ENCODE measurements at places on chromosomes 3 and 15.

DNA sequence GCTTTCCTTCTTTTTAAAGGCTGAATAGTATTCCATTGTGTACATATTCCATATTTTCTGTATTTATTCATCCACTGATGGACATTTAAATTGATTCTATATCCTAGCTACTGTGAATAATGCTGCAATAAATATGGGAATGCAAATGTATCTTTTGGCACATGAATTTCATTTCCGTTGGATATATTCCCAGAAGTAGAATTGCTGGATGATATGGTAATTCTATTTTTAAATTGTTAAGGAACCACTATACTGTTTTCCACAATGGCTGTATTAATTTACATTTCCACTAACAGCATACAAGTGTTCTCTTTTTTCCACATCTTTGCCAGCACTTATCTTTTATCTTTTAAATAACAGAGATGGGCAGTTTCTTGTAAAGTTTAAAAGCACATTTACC is 302.7 kb downstream of the CTNNB1 start:
- no peak for DNase-seq

GRCh38 chr3:134307425-134307824 is 56.8 kb upstream of the RYK start:
- DNase-seq, result no peak

- no peak for DNase-seq
Observed at GRCh38 chr3:122961146-122961545, 66.4 kb downstream of the SEMA5B start.

DNA sequence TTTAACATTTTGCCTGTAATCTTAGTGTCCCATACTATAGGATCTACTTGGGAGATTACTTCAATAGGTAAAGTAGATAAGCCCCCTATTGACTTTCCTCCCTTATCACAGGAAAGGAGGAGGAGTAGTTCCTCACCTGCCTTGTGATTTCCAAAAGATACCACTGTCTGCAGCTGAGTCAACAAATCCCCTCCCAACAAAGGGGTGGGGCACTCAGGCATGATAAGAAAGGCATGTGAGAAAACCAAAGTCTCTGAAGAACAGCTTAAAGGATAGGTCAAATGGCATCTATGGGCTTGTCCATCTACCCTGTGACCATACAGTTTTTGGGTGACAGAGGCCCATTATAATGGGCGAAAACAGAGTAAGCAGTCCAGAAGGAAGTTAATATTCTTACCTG is 71.3 kb upstream of the WNT7A start:
- DNase-seq, result no peak

DNA sequence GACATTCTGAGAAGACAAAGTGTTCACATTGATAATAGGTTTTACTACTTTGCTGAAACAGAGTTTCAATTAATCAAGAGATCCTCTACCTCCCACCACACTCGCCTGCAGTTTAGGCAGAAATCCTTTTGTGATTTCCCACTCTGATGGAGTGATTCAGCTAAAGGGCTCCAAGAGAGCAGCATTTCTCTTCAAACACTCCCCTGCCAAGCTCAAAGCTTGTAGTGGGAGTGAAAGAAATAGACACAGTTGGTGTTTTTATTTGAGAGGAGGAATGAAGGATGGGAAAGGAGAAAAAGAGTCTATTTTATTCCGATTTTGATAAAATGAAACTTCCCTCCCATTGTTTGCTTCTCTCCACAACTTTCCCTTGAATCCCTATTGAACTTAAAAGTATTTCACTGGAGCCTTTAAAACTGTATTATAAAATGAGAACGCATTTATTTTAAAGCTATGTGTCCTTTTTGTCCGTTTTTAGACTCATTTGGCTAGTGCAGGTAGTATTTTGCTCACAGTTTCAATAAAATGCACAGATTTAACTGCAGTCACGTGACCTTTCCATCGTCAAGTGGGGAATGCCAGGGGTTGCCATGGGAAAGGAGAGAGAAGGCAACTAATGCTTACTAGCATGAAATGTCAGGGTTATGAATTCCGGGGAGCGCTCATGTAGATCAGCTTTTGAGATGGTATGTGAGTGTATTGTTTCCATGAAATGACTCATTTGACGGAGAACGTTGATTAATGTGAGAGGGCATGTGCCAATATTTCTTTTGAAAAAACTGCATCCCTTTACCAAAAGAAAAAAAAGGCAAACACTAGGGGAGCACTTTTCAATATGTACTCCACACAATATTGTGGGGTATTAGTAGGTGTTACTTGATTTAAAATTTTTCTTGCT is 7.7 kb upstream of the OSBPL11 start:
- DNase-seq, result no peak

DNA sequence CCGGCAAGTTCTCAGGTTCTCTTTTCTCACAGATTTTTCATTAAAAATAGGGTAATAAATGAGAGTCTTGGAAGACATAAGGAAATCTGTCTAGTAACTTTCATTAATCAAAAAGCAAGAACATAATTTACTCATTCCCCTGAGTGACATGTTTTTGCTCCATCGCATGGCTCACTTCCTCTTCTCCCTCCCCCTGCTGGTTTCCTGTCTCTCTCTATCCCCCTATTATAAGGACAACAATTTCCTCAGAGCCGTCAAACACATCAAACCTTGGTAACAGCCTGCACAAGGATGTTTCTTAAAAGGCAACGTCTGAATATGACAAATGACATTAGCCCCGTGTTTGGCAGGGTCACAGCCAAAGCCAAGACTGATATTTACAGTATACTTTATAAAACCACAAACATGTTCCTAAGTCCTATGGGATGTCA is 1149.6 kb downstream of the IGSF11 start:
- no peak for DNase-seq

- no peak for DNase-seq
Observed at GRCh38 chr15:28262438-28262837, 59.5 kb downstream of the HERC2 start.
